T-helper 2 cell (primary cell): ENCODE measurements at places on chromosomes 2 and 18.
A peak's percentile ranks its signal among the peaks of the same experiment; 100 is the strongest.

DNA sequence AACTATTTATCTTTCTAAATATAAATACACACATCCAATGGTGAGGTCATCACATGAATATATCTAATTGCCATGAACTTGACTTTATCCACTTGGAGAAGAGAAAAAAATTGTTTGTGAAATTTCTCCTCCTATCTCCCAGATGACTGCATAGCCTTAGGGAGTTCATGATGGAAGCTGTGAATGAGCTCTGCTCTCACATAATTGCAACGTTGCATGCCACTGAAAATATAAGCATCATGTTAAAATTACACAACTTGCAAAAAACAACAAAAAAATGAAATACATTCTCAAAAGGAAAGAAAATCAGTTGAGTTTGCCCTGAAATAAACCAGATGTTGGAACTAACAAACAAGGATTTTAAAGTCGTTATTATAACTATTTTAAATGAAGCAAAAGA is 50.6 kb upstream of the OSR1 start:
- DNase-seq = no peak

GRCh38 chr2:168328421-168328820 is 81.0 kb upstream of the STK39 start:
- no peak for DNase-seq

- no peak for DNase-seq
These were observed 369.6 kb upstream of the ID2 start for GRCh38 chr2:8312221-8312620.

DNA sequence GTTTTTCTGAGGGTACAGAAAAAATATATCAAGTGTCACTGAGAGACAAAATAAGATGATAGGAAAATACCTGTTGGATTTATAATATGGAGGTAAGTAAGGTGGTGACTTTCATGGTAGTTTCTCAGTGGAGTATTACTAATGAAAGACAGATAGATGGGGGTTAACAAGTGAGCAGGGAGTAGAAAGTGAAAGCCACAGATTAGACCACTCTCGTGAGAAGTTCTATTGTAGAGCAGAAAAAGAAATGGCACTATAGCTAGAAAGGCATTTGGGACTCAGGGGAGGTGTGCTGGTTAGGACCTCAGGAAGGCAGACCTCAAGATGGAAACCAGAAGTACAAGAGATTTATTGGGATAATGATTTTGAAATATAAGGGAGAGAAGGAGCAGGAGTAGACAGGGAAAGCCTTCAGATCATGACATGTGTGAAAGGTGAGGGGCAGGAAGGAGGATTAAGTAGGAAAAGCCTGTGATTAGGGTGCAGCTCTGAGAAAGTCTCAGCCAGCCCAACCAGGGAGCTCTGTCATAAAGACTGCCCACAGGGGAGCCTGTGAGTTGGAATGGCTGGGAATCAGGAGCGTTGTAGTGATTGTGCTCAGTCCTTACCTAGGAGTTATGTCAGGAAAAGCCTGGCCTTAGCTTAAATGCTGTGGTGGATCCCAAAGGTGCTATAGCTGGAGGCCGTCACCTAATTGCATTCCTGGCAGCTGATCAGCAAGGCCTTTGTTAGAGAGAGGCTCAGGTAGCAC is 198.1 kb downstream of the IKZF2 start:
- DNase-seq = no peak

DNA sequence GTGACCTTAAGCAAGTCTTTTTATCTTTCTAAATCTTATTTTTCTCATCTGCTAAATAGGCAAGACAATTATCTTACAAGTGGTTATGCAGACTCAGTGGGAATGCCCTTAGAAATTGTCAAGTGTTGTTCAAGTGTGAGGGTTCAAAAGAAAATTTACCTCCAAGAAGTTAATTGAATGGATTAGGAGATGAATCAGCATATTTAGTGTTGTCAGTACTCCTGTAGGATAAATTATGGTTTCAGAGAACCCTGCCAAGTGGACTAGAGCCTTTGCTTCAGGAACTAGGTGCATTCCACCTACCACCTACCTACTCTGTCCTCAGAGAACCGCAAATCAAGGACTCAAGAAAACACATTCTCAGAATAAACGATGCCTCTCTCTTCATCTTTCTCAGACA is 69.8 kb upstream of the KCTD1 start:
- DNase-seq = no peak

GRCh38 chr2:43044093-43044681 is 182.2 kb downstream of the ZFP36L2 start:
- no peak for DNase-seq

DNA sequence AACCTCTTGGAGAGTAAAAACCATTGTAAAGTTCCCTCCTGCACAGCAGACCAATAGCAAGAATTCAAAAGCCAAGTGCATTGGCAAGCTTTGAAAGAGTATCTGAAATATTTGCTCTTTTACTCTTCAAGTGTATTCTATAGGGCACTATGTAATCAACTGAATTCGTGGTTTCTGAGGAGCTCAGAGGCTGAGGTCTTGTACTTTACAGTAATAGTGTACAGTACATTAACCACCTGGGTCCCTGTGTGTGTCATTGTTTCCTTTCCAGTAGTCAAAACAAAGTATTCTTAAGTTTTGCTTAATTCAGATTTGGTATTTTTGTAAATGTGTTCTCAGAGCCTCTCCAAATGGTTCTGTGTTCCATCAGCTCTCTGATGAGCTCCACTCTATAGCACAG is 769.7 kb downstream of the LRRTM4 start:
- no peak for DNase-seq

GRCh38 chr2:223594259-223594658 is 7.9 kb downstream of the SCG2 start:
- DNase-seq = no peak

GRCh38 chr2:101731221-101732054 is 33.9 kb downstream of the MAP4K4 start:
- DNase-seq = no peak

GRCh38 chr2:151947813-151948165 is 119.6 kb upstream of the ARL5A start:
- DNase-seq = no peak

GRCh38 chr2:85734015-85734414 is 19.8 kb upstream of the ATOH8 start:
- DNase-seq = no peak

DNA sequence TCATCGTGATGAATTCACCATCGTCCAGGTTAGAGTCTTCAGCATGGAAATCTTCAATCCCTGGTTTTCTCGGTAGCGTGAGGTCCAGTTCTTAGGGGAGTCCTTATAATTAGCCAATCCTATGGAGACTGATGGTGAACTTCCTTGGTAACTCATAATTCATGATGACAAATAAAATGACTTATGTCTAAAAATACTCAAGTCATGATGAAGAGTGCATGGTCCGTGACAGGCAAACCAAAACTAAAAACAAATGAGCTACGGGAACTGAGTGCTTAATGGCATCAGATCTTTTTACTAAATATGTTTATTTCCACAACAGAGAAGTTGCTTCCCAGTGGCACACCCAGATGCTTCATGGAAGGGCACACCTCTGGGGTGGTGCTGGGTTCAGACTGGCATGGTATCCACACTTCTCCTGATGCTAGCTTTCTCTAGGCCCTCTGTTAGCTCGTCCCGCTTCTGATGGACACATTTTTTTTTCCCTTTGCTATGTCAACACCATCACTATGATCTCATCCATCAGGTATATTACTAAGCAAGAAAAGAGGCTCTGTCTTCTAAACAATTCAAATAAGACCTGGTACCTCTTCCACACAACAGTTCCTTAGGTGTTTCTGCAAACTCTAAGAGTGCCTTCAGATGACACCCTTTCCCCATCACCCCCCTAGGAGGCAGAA is 92.8 kb upstream of the NEDD4L start:
- DNase-seq = no peak

DNA sequence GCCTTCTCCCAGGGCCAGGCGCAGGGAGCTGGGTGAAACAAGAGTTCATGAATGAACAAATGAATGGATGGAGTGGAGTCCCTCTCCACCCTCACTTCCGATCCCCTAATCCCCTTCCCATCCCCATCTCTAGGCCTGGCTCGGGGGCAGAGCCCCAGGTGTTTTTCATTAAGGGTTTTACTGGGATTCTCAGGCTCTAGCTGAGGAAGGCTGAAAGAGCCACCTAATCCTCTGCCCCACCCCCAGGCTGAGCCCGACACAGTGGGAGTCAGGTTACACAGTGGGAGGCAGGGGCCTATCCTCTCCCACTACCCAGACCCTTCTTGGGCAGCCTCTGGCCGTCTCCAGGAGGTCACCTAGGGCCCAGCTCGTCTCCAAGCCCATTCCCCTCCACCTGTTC is 36.1 kb downstream of the SDC1 start:
- DNase-seq = no peak

DNA sequence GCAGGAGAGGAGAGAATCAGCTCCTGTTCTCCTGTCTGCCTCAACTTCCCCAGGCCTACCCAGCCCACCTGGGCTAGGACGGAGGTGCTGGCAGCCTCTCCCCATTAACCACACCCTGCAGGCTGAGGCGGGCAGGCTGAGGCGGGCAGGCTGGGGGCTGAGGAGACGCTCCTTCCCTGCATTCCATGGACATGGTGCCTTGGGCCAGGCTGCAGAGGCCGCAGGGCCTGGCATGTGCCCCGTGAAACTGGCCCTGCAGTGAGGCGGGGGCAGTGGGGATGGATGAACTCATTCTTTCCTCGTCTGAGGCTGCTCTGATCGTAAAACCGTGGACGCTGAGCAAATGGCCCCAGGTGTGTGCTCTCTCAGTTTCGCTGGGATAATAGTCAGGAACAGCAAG is 84.7 kb upstream of the LAPTM4A start:
- DNase-seq = no peak

DNA sequence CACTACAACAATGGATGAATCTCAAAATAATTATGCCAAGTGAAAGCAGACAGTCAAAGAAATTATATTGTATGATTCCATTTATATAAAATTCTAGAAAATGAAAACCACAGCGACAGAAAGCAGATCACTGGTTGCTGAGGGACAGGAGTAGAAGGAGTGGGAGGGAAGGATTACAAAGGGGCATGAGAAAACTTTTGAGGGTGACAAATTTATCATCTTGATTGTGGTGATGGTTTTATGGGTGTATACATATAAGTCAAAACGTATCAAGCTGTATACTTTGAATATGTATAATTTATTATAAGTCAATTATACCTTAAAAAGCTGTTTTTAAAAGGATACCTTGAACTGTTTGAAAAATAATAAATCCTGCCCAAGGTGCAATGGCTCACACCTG is 27.7 kb downstream of the ATF2 start:
- no peak for DNase-seq

GRCh38 chr2:228401065-228401912 is 219.8 kb upstream of the SPHKAP start:
- no peak for DNase-seq

- no peak for DNase-seq
These were observed 106.4 kb downstream of the KCNH7 start for GRCh38 chr2:162731917-162732804.

GRCh38 chr2:176492583-176492982 is 223.3 kb downstream of the MTX2 start:
- no peak for DNase-seq

- DNase-seq = no peak
These were observed 1.4 kb downstream of the SCYGR3 start for GRCh38 chr2:227613272-227613660.

- DNase-seq = peak; percentile 63
These were observed 3.6 kb upstream of the ARL4C start for GRCh38 chr2:234500394-234501006.

DNA sequence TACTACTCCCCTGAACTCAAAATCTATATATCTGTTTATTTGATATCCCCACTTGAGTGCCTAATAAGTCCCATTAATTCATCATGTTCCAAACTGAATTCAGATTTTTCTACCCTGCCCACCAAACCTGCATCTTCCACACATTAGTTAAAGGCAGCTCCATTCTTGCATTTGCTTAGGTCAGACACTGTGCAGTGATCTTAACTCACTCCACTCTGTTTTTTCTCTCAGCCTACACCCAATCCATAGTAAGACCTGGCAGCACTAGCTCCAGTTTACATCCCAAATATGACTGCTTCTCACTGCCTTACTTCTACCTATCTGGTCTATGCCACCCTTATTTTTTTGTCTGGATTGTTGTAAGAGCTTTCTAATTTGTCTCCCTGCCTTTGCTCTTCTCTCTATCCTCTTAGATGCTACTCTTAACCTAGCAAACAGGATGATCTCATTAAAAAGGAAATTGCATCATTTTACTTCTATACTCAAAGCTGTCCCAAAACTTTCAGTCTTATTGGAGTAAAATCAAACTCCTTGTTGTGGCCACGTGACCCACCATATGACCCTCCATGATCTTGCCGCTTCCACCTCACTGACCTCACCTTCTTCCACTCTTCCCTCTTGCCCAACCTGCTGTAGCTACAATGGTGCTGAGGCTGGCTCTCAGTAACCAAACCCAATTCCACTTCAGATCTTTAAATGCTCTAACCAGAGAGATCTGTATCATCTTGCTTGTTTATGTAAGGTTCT is 274.9 kb upstream of the FANCL start:
- DNase-seq = no peak
